ENCODE measurements at places on chromosomes 7 and 10.

GRCh38 chr7:94297397-94297838 lies 97.3 kb upstream of the COL1A2 start:
- DNase-seq: peak; percentile 99

GRCh38 chr7:73708961-73709549 lies 10.4 kb downstream of the STX1A start:
- DNase-seq: no peak

DNA sequence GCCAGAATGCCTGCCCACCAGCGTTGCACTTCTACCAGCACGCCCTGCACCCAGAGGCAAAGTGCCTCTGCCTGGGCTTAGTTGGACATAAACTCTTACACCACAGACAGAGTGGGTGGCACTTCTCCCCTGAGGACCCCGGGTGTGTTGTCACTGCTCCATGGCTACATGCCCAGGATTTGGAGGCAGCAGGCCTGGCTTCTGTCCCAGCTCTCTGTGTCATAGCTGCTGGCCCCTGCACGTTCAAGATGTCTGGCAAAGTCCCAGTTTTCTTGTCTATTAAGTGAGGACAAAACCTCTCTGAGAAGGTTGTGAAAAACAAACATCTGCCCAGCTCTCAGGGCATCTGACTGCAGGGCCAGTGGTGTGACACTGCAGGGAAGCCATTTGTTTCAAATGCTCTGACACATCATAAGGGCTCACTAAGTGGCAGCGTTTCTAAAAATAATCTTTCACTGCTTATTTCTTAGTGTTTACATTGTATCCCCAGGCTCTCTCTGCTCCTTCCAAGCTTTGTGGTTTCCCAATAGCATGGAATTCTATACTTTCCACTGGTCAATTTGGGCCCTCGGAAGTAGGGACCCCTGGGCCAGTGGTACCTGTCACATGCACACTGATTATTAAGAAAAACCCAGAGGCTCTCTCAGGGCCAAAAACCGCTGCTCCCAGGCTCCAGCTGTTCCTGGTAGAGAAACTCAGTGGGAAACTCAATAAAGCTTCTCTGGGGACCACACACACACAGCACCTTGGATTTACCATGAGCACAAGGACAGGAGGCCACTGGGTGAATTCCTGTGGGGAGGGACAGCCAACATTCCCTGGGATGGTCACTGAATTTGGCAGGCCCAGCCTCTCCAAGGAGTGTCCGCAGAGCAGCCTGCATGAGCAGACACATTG lies 86.2 kb upstream of the ANLN start:
- peak; percentile 99 for DNase-seq

- DNase-seq: no peak
Observed at GRCh38 chr10:122657729-122658128, 41.9 kb downstream of the C10orf120 start.

DNA sequence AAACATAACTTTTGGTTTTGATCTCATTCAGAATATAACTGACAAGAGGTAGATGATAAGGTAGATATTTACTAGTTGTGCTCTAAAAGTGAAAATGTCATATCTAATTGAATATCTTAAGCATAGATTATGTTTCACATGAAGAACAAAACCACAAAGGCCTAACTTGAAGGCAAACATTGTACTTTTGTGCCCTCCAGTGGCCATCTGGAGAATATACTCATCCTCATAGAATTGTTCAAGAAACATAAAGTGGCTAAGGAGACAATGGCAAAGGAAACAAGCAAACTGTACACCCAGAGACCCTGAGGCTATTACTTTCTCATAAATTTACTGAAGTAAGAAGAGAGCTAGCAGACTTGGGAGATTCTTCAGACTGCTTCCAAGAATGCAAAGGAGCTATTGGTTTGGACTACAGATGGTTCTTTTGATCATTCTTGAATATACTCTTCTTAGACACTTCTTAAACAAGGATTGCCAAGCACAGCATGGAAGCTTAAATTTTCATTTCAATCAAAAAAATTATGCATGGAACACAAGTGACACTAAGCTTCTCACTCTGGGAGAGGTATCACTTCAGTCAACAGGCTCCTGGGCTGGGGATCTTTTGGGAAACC lies 98.2 kb upstream of the DKK1 start:
- DNase-seq: peak; percentile 76

DNA sequence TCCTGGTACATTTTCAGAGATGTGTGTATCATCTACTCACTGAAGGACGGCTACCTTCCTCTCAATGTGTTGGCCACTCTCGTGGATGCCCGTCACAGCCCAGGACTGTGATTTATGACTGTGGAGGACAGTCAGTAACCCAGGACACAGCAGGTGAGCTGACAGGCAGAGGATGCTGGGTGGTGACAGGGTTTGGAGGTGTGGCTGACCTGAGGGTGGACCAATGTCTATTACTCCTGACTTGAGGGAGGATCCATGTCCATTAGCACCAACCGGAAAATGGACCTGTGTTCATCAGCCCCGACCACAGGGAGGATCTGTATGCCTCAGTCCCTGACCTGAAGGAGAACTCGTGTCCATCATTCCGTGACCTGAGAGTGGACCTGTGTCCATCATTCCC lies 96.1 kb downstream of the ADCY1 start:
- DNase-seq: no peak

GRCh38 chr7:137036768-137037167 lies 168.3 kb downstream of the CHRM2 start:
- DNase-seq: peak; percentile 49

DNA sequence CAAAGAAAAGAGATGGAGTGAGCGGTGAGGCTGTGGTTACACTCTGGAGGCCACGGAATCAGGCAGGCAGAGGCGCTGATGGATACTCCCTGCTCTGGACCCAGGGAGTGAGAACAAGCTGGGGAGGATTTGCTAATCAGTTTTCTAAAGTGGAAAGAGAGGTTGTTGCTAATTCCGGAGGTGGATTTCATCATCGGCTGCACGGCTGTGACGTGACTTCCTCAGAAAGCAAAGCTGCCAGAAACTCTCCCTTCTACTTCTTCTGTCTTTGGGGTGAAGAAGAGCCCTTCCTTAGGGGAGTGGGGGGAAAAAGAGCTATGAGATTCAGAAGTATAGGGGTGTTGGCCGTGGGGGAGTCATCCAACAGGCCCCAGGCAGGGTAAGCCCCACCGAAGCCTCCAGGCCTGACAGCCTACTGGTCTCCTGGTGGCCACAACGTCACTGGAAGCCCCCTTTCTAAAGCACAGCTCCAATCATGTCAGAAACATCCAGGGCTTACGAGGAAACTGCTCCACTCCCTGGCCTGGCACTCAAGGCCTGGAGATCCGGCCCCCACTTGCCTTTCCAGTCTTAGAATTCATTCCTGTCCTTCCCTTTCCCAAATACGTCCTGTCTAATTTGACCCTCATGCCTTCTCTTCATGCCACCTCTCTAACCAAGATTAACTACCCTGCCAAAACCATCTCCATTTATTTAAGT lies 114.5 kb downstream of the HIP1 start:
- DNase-seq: peak; percentile 43

- peak; percentile 29 for DNase-seq
Observed at GRCh38 chr7:19665399-19666008, 43.3 kb downstream of the POLR1F start.

DNA sequence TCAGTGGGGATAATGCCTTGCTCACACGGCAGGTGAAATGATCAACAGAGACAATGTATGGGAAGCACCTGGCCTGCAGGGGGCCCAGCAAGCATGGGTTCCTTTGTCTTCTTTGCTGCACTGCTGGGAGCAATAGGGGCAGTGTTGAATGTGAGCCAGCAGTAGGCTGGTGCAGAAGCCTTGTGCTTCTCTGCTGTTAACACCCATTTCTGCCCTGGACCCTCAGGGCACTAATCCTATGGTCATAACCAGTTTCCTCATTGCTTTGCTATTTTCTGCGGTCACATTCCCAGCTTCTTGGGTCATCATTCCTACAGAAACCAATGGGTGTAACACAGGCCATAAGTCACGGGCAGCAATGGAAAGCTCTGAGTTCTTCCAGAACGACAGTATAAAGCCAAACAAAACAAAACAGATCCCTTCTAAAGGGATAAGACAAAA lies 10.9 kb upstream of the LGI1 start:
- peak; percentile 100 for DNase-seq

GRCh38 chr10:116215651-116216050 lies 57.4 kb downstream of the GFRA1 start:
- DNase-seq: no peak

- no peak for DNase-seq
Observed at GRCh38 chr10:100738055-100738827, 7.1 kb upstream of the PAX2 start.

All from EH (cell line).